ENCODE measurements at places on chromosomes 2 and 18. TPM values are rescaled to one million over a fixed set of nuclear protein-coding genes. Genes with fewer than 3 reads are reported as not detected.

Gene VWC2L
- total RNA-seq = not detected

Gene RESP18
- not detected for total RNA-seq

Gene RGPD8
- 5.2 TPM for total RNA-seq

Gene ZNF396
- 0.48 TPM for total RNA-seq

DNA sequence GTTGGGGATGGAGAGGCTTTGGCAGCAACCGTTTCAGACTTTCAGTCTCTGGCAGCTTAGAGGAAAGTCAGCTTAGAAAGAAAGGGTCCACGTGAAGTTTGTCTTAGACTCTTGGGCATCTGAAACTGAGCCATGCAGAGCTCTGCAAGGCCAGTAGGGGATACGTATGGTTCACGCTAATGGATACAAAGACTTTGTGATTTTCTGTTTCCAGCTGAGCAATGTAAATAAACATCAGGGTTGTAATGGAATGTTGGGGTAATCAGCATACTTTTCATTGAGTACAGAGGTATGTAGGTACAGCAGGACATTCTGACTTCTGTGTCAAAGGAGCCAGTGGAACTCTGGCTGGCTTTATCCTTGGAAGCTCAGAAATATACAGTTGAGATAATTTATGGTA, 31.0 kb downstream of the RALB start:
- no peak for DNase-seq

DNA sequence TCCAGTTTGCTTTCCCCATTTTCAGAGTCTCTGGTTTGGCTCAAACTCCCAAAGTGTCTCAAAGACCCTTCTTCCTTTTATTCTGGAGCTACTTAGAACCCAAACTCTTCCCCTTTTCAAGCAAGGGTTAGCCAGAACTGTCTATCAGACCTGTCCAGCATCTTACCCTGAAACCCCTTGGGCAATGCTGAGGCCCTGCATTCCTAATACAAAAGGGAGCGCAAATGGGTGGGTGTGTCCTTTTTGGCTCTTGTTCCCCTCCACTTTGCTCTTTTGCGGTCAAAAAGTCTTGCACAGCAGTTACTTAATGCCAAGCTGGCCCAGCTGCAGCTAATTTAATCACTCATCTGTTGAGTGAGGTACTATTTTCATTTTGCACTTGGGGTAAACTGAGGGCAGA, 231.2 kb upstream of the FOSL2 start:
- no peak for DNase-seq

DNA sequence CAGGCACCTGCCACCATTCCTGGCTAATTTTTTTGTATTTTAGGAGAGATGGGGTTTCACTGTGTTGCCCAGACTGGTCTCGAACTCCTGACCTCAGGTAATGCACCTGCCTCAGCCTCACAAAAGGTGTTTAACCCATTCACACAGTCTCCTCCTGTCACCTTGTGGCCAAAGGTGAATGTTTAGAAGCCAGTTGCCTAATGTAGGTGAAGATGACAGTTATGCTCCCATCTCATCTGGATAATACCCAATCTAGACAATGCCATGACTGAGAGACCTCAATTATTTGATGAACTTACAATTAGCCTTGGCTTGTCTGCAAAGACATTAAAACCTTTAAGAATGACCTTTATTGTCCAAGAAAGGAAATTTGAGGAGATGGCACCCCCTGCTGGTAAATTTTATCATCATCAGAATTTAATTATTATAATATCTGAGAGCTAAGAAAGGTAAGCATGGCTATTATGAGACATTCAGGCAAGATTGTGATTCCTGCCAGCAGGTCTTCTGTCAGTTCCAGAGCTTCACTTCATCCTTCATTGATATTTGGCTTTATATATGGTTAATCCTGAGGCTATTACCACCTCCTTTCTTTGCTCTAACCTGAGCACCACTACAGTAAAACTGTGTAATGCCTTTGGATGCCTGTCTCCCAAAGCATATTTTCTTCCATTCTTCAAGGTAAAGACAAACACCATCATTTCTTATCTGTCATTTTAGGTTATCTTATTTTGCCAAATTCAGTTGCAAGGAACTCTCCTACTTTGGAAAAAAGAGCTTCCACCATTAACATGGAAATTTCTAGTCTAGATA, 117.6 kb downstream of the FAM124B start:
- DNase-seq = no peak

Gene HNMT
- 12.7 TPM for total RNA-seq

Gene GYPC
- 111 TPM for total RNA-seq

DNA sequence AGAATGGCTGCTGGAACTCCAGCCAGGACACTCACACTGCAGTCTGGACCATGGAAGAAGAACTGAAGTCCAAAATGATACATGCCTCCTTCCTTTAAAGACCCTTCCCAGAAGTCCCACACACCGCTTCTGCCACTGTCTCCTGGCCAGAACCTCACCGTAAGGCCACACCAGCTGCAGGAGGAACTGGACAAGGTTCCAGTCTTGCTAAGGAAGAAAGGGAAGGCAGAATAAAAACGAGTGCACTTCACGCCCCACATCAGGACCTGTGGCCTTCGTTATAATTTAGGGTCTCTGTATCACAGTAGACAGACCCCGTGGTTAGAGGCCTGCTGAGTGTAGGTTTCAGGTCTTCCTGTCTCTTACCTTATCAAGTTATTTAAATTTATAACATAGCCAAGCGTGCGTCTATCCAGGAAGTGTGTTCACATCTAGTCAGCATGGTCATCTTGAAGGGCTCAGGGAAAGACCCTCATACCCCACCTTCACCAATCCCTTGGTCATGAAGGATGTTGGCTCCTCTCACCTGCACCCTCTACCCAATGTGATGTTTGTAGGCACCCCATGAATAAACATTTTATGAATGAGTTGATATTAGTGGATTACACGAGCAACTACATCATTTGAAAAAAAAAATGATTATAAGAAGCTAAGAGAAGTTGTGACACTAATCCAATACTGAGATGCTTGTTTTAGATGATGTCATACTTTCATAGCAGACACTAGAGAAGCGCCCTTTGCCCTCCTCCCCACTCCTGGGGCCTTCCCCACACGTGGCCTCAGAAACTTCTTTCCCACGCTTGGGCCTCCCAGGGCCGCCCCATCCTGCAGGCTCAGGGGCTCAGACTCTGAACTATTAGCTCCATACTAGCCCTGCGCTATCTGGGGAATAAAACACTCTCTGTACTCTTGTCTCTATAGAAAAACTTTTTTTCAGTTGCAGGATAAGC, 157.6 kb downstream of the FAM210A start:
- DNase-seq = no peak

- no peak for DNase-seq
These were observed 49.7 kb upstream of the ITM2C start for GRCh38 chr2:230815088-230815487.

GRCh38 chr18:58953627-58954026, 89.0 kb downstream of the ZNF532 start:
- peak; percentile 50 for DNase-seq

Gene PROKR1
- total RNA-seq = not detected
